ENCODE measurements at places on chromosomes 12 and 14.

- DNase-seq, result no peak
Observed at GRCh38 chr14:64422756-64423155, 34.6 kb downstream of the MTHFD1 start.

GRCh38 chr12:85191-85666, 18.7 kb downstream of the IQSEC3 start:
- DNase-seq, result no peak

DNA sequence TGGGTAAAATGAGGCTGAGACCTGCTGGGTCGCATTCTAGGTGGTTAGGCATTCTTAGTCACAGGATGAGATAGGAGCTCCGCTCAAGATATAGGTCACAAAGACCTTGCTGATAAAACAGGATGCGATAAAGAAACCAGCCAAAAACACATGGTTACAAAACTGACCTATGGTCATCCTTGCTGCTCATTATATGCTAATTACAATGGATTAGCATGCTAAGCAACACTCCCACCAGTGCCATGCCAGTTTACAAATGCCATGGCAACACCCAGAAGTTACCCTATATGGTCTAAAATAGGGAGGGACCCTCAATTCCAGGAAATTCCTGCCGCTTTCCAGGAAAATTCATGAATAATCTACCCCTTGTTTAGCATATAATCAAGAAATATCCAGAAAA, 132.4 kb downstream of the BRMS1L start:
- no peak for DNase-seq

DNA sequence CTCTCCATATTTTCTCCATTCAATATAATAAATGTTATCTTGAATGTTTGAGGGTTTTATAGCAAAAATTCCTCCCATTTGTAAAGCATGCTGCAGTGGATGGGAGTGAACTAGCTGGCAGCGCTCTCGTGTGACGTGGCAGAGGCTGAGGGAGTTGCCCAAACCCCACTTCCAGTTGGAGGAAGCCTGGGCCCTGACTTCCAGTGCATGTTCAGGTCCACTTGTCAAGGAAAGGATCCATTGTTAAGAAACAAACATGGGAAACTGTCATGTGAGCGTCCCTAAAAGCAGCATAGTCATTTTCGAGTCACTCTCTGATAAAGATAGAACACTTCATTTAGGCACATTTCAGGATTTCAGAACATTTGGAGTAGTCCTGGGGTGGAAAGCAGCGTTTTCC, 116.6 kb downstream of the SLC25A47 start:
- DNase-seq, result no peak

DNA sequence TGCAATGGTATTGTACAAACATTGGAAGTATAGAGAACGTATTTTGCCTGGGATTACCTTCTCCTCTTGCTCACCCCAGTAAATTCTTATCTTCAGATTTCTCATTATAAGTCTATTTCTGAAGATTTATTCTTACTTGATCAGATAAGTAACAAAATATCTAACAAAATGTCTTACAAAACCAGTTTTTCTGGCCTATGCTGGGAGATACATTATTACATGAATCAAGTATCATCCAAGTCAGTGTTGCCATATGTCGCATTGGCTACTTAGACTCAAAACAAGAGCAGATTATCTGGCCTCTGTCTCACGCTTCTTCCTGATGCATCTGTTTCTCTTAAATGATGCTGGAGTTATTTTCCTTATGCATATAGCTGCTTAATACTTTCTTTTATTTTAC, 408.5 kb downstream of the CCER1 start:
- no peak for DNase-seq

DNA sequence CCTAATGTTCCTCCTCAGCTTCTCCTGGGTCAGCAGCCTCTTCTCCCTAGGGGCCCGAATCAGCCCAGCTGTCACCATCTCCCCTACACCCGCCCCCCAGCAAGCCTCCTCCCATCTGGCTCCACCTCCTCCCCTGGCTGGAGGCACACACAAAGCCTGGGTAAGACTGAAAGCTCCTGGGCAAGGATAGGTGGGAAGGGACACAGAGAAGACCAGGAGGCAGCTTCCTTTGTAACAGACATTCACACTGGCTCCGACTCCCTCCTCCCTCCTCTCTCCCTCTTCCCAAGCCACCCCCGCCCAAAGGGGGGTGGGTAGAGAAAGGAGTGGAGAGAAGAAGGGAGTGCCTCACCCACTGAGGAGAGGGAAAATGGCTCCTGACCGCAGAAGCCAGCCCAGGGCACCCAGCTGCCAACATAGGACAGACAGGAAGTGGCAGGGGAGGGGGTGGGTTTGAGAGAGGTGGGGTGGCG, 4.0 kb downstream of the CHD4 start:
- peak; percentile 77 for DNase-seq

DNA sequence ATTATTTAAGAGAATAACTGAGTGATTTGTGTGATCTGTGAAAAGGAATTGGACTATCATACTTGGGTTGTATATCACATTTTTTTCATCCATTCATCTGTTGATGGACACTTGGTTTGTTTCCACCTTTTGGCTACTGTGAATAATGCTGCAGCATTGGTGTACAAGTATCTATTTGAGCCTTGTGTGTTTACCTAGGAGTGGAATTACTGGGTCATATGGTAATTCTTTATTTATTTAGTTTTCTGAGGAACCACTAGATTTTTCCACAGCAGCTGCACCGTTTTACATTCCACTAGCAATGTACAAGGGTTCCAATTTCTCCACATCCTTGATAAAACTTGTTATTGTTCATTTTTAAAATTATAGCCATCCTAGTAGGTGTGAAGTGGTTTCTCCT, 56.1 kb downstream of the APAF1 start:
- no peak for DNase-seq

Measured in fibroblast of skin of back (primary cell).